ENCODE measurements at places on chromosomes 2 and 18. TPM values are rescaled to one million over a fixed set of nuclear protein-coding genes. Genes with fewer than 3 reads are reported as not detected.

- H3K36me3 ChIP-seq, result no peaks in the 10 kb centered on the region
- peaks cover 2% of the 10 kb centered on the region for H3K4me1 ChIP-seq
- H3K4me3 ChIP-seq, result no peak overlapping the region
- H3K27ac ChIP-seq, result no peak overlapping the region
Measured at GRCh38 chr2:111025288-111025687, 95.4 kb upstream of the BCL2L11 start.

DNA sequence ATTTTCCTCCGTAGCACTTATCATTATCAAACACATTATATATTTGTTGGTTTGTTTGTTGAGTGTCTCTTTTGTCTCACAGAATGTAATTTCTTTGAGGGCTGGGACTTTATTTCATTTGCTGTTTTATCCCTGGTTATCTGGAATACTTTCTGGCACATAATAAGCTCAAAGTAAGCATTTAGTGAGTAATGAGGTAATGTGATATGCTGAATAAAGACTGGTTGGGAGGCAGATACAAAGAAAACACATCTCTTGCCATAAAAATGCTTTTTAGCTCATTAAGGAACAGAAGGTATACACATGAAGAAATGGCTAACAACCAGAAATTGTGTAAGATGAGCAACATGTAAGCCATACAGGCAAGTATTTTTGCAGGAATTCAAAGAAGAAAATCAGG, 1411.8 kb downstream of the LRP1B start:
- H3K4me3 ChIP-seq, result no peak overlapping the region
- no peak overlapping the region for H3K27ac ChIP-seq
- no peaks in the 10 kb centered on the region for H3K27me3 ChIP-seq
- H3K4me1 ChIP-seq, result no peaks in the 10 kb centered on the region
- no peaks in the 10 kb centered on the region for H3K36me3 ChIP-seq

DNA sequence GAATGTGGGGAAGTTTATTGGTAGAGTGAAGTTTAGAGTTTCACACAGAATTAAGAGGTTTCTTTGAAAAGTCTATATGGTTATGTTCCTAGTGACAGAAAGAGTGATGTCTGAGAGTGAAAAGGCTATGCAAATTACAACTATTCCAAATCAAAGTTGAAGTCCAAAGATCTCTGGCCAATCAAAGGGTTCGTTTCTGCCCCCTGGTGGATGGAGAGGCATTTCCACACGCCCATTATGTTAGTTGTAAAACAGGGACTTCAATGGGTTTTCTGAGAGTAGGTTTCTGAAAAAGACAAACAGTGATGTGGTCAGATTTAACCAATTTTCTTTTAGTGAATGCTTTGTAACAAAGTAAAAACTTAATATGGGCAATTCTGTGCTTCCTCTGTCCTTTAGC, 441.5 kb upstream of the POU3F3 start:
- DNase-seq, result peak; percentile 70
- H3K27me3 ChIP-seq, result no peaks in the 10 kb centered on the region
- H3K4me3 ChIP-seq, result no peak overlapping the region
- H3K27ac ChIP-seq, result no peak overlapping the region
- 0 out of 2 replicates have a peak, but pooled peaks cover 2% of the 10 kb centered on the region for H3K4me1 ChIP-seq

DNA sequence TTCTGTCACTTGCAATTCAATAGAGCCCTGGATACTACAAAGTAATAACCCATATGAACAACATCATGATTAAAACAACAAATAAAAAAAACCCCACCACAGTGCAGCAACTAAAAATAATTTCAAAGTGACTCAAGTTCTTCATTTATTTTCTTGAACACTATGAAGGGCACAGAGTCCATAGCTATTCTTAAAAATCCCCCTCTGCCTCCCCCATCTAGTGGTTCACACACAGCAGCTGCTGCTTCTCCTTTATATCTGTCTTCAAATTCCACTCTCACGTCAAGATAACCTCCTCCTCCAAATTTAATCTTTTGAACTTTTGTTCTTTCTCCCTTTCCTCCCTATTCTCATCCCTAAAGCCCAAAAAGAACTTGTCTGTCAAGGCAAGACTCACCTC, 591.3 kb downstream of the ZEB2 start:
- H3K4me1 ChIP-seq, result no peaks in the 10 kb centered on the region
- H3K36me3 ChIP-seq, result no peaks in the 10 kb centered on the region
- no peak overlapping the region for H3K27ac ChIP-seq
- no peaks in the 10 kb centered on the region for H3K27me3 ChIP-seq
- H3K4me3 ChIP-seq, result no peak overlapping the region

DNA sequence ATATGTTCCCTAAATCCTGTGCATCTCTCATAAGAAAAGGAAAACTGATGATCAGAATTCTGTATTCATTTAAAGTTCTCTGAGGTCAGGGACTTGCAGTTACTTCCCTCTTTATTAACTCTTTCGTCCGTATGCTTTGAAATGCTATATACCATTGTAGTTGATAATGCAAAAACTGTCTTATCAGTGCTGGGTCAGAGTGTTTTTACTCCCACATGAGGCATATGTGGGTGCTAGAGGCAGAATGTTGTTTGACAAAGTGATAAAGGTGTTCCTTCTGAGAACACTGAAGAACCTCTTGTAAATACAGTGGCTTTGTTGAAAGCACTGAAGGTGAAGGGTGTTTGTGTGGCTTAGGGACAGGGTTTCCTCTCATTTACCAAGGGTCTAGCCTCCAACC, 136.5 kb upstream of the NFATC1 start:
- no peak for DNase-seq
- no peak overlapping the region for H3K4me3 ChIP-seq
- H3K27me3 ChIP-seq, result no peaks in the 10 kb centered on the region
- no peak overlapping the region for H3K27ac ChIP-seq

DNA sequence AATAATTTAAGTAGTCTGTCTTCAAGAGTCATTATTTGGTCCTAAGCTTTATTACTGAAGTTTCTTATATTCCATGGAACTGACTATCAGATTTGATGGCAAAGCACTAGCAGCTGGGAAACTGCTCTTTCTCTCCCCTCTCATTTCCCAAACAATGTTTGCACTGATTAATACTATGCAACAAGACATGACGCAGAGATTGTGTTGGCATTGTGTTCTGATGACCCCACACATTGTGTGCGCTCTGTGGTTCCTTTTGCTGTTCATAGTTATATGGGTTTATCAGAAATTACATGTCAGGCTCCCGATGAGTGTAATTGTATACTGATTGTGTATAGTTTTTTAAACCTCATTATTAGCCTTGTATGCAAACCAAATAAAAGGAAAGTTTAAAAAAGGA, 331.6 kb upstream of the FANCL start:
- no peaks in the 10 kb centered on the region for H3K36me3 ChIP-seq
- H3K27ac ChIP-seq, result no peak overlapping the region

DNA sequence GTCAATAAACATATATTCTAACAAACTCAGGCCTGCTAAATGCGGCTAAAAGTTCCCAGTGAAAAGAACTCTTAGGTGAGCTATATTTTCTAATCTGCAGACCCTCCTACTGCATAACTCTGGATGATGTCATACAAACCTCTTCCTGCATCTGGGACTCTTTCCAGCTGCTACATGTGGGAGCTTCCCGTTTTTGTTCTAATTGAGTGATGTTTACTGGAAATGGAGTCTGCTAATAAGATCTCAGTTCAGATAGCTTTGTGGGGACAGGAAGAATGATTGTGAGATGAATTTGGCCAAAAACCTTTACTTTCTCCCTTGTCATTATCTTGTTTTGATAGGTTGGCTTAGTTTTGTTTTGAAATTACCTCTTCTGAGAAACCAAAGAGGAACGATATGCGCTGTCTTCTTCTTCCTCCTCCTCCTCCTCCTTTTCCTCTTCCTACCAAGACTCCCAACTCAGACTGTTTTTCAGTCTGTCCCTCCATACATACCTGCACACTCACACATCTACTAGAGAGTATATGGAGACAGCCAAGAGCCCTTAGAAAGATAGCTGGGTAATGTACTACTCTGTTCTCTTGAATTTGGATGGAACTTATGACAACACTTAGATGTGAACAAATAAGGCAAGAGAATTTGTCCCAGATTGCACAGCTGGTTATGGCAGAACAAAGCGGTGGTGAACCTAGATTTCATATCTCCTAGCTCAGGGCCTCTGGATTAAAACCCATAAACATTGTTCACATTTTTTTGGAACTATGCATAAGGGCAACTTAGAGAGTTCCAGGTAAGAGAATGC, 39.8 kb upstream of the AAK1 start:
- no peaks in the 10 kb centered on the region for H3K4me1 ChIP-seq
- no peak overlapping the region for H3K27ac ChIP-seq
- H3K27me3 ChIP-seq, result no peaks in the 10 kb centered on the region
- no peak overlapping the region for H3K4me3 ChIP-seq
- H3K36me3 ChIP-seq, result no peaks in the 10 kb centered on the region

GRCh38 chr2:239466755-239467271, 66.0 kb upstream of the HDAC4 start:
- H3K4me3 ChIP-seq, result no peak overlapping the region
- no peaks in the 10 kb centered on the region for H3K4me1 ChIP-seq
- H3K36me3 ChIP-seq, result no peaks in the 10 kb centered on the region
- DNase-seq, result no peak
- H3K27ac ChIP-seq, result no peak overlapping the region
- H3K27me3 ChIP-seq, result no peaks in the 10 kb centered on the region

GRCh38 chr2:38239452-38239851, 137.6 kb downstream of the ATL2 start:
- no peaks in the 10 kb centered on the region for H3K4me1 ChIP-seq
- no peaks in the 10 kb centered on the region for H3K27me3 ChIP-seq
- H3K4me3 ChIP-seq, result no peak overlapping the region
- H3K27ac ChIP-seq, result no peak overlapping the region

- DNase-seq, result no peak
- H3K27ac ChIP-seq, result no peak overlapping the region
- no peaks in the 10 kb centered on the region for H3K36me3 ChIP-seq
- H3K27me3 ChIP-seq, result no peaks in the 10 kb centered on the region
- H3K4me3 ChIP-seq, result no peak overlapping the region
Measured at GRCh38 chr2:75676464-75676863, 29.9 kb downstream of the MRPL19 start.

DNA sequence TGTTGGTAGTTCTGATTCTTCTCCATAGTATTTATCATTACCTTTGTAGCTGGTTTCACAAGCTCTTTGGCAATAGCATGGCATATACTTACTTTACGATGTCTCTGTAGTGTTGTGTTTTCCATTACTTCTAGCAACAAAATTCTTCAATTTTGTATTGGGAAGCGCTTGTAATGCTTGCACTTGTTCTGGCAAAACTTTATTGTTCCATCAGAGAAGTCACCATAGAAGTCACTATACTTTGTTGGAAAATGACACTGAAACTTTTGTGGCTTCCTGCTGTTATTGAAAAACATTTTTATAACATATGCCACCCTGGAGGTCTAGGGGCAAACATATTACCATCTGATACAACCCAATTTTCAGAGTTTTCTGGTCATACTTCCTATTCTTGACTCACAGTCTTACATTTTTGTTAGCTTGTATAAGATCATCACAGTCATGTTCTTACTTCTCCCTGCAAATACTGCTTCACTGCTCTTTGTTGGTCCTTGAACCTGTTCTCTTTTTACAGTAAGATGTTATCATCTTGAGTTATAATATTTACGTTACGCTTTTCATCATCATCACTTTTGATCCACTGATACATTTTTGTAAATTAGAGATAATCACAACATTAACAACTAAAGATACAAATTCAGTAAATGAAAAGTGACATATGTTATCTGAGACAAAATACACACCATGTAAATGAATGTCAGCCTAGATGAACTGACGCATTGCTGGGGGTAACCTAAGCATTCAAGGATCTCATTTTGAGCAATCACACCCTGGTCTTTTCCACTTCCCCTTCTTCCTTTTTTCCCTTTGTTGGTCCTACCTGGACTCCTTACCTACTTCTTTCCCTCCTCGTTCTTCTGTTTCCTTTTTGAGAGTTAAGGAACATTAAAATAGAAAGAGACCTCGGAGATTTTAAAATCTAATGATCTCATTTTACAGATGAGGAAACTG, 33.3 kb upstream of the CXCR4 start:
- no peak overlapping the region for H3K27ac ChIP-seq
- no peak for DNase-seq
- no peaks in the 10 kb centered on the region for H3K4me1 ChIP-seq
- no peak overlapping the region for H3K4me3 ChIP-seq

The ZNF638 gene
- total RNA-seq, result 143 TPM

The SMAD7 gene
- 13.8 TPM for total RNA-seq

The SGPP2 gene
- not detected for total RNA-seq

The DNER gene
- 14.6 TPM for total RNA-seq

The CDKL4 gene
- 0.29 TPM for total RNA-seq

The TMEM37 gene
- 11.0 TPM for total RNA-seq
